Islet precursor cell (in vitro differentiated cells): ENCODE measurements at places on chromosomes 2 and 18.

DNA sequence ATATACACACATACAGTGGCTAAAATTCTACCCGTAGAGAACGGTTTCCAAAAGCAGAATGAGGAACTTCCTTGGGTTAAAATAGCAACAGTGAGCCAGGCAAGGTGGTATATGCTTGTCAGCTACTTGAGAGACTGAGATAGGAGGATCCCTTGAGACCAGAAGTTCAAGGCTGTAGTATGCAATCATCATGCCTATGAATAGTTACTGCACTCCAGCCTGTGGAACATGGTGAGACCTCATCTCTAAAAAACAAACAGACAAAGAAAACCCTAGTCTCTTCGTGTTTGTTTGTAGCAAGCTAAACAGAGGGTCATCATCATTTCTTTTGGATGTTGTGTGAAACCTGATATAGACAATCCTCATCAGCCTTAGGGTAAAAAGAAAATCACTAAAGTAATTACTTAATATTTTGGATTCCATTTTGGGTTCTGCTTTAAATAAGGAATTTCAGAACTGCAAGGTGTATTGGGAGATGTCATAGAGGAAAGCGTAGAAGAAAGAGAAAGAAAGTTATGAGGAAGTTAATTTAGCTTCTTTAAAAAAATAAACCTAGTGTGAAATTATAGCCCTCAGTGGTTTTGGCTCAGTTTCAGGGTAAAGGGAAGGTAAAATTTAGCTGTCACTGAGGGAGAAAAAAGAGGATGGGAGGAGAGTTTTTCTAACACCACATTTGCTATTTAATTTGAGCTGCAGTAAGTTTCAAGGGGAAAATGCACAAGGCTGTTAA lies 46.5 kb downstream of the PLEK start:
- DNase-seq = no peak

DNA sequence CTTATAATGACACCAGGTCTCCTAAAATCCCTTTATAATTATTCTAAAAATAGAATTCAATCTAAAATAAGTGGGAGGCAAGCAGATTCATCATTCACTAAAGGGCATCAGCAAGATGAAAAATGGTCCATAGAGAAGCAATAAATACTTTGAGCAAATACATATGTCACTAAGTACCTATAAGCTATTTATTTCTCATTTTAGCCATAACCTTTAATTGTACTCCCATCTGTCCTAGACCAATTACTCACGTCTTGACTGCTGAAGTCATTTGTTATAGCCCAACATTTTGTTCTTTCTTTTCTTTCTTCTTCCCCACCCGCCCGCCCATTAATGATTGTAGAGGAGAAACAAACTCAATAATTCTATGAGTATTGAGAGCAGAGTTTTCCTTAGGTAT lies 105.7 kb downstream of the MAP2 start:
- DNase-seq = no peak

DNA sequence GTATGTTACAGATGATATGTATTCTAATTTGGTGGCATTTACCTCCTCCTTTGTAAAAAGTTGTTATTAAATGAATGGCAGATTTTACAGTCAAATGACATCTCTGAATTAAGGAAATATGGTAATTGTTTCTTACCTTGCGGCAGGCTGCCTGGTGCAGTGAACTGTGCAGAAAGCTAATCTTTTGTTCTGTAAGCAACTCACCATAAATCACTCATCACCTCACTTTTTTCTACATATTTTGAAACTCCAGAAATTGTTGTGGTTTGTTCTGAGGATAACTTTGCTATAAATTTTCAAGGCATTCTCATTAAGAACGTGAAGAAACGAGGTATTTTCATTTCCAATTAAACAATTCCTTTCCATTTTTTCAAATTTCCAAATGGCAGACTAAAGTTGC lies 52.7 kb downstream of the ST6GAL2 start:
- no peak for DNase-seq

- no peak for DNase-seq
Observed at GRCh38 chr2:144086965-144087364, 433.0 kb downstream of the ZEB2 start.

- no peak for DNase-seq
Observed at GRCh38 chr18:10688766-10689165, 162.9 kb downstream of the NAPG start.

GRCh38 chr2:240455272-240455646 lies 19.8 kb downstream of the GPC1 start:
- DNase-seq = no peak

DNA sequence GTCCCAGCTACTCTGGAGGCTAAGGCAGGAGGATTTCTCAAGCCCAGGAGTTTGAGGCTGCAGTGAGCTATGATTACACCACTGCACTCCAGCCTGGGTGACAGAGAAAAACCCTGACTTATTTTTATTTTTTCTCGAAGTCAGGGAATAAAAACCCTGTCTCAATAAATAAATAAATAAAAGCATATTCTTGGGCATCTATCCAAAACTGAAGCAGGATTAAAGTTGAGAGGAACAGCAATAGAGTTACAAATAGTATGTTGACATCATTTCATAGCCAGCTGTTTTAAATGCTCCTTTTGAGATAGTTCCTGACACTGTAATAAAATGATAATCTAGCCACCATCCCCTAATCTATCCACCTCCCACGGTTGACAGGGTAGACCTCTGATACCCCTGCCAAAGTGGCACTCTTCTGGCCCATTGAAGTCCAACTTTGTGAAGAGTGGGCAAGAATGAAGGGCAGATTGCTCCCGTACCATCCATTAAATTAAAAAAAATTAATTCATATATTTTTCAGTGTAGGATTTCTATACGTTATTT lies 42.3 kb upstream of the LPIN2 start:
- peak; percentile 1 for DNase-seq

GRCh38 chr2:152580714-152581113 lies 136.5 kb downstream of the PRPF40A start:
- DNase-seq = no peak

DNA sequence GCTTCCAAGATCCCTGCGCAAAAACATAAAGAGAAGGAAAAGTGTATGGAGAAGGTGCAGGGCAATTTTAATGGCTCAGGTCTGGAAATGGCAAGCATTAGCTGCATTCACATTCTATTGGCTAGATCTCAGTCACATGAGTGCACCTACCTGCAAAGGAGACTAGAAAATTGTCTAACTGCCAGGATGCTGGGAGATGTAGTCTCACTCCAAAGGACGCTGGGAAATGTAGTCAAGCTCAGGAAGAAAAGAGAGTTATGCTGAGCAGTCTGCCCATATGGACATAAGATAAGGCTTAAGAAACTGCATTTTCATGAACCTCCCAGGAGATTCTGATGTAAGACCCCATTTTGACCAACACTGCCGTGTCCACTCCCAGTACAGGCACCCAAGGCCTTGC lies 9.5 kb upstream of the KLHL29 start:
- no peak for DNase-seq

DNA sequence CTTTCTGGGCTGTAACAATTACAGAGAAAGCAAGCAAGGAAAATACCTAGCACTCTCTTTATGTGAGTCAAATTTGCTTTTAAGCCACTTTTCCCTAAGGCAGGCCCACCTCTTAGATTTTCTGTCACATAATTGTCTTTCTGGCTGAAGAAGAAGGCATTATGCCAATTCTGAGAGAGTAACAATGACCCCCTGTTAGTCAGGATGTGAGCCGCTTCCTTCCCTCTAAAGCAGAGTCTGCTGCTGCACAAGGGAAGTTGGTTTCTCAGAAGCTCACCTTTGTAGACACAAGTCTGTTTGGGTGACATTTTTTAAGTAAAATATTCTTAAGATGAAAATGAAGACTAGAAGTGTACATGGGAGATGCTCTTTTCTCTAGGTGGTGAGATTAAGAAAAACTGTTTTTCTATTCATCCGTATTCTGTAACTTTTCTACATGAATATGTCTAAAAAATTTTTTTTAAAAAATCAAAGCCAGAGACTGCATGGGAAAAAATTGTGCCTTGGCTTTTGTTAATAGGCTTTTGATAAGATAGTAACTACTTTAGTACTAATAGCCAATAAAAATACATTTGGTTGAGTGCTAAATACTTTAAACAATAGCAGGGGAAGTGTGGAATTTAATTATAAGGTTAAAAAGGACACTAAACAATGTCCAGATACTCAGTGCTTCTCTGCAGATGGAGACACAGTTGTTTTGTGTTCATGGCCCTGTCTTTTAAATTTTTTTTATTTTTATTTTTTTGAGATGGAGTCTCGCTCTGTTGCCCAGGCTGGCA lies 33.4 kb upstream of the VPS54 start:
- DNase-seq = peak; percentile 69

- no peak for DNase-seq
Observed at GRCh38 chr18:60656553-60656952, 284.0 kb upstream of the MC4R start.

DNA sequence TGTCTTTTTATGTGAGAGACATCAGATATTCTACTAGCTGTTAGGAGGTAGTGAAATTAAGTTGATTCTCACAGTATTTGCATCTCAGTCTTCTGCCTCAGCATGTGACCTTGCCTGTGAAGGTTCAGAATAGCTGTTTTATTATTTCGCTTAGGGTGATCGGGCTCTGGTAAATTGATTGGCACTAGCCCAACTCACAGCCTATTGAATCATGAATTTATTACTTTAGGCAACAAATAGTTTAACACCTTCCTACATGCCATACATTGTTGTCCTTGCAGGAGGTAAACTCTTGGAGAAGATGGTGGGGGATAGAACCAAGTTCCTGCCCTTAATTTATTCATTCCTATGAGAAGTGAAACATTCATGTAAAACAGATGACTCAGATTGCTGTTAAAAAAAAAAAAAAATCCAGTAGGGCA lies 101.9 kb downstream of the GPD2 start:
- no peak for DNase-seq

DNA sequence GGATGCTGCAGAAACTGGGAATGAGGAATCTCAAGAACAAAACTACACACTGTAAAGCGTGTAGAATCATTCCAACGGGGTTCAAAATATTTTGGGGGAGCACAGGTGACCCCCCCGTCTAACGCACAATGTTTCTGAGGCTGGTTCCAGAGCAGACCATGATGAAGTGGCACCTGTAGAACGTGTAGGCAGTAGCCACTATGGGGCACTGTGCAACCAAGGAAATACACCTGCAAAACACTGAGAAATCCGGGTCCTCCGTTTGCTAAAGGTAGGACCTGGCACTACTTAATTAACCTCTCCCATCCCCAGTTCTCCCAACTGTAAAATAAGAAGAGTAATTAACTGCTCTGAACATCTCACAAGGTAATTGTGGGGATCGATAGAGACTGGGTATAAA lies 22.6 kb downstream of the ST6GAL2 start:
- DNase-seq = no peak

DNA sequence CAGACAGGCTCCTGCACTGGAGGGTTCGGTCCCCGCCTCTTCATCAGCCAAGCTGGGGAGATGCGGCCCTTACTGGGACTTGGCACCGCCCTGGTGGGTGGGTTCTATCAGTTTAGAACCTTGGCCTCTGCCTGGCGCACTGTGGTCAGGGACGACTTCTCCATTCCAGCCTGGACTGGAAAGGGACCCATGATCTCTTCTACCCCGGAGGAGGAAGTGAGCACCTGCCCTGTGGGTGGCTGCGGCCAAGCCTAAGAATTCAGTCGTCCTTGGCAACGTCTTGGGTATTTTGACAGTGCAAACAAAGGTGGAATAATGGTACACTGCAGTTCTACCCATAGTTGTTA lies 106.9 kb upstream of the CD302 start:
- DNase-seq = no peak

GRCh38 chr18:48952287-48953103 lies 1.7 kb upstream of the SMAD7 start:
- DNase-seq = peak; percentile 99

DNA sequence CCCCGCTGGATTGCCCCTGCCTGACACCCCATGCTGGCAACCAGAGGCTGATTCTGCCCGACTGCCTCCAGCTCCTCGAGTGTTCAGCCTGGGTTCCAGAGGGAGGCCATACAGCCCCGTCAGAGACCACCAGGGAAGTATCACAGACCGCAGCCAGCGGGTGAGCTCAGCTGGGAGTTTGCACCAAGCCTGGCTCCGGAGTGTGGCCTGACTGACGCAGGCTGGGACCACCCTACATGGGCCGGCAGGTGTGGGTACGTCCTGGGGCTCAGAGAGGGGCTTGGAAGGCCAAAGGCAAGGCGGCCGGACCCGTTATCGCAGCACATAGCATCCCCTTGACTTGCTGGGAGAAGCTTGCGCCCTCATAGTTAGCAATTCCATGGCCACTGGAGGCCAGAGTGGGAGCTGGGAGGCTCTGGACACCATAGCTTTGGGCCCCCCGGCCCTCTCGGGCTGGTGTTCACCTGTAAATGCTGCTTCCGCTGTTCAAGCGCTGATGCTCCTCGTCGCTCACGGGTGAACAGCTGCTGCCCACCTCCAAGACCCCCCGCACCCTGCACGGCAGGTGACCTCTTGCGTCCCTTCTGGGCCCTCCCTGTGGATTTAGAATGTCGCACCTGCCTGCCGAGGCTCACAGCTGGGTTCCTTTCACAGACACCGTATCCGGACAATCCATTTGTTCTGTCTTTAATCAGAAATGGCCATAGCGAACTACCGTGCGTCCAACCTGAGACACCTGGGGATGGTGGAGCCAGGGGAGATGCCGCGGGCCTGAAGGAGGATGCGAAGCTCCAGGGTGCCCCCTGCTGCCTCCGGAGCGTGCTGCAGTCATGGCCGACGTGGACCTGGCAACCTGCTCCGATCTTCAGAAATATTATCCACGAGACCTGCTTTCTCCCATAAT lies 31.2 kb upstream of the SLC66A3 start:
- peak; percentile 78 for DNase-seq

- DNase-seq = no peak
Observed at GRCh38 chr2:86396291-86396785, 44.8 kb upstream of the KDM3A start.

GRCh38 chr2:207283356-207283755 lies 117.6 kb upstream of the KLF7 start:
- no peak for DNase-seq

GRCh38 chr2:120759543-120760331 lies 24.1 kb downstream of the GLI2 start:
- DNase-seq = no peak

GRCh38 chr2:217654168-217654567 lies 348.6 kb downstream of the TNS1 start:
- no peak for DNase-seq

DNA sequence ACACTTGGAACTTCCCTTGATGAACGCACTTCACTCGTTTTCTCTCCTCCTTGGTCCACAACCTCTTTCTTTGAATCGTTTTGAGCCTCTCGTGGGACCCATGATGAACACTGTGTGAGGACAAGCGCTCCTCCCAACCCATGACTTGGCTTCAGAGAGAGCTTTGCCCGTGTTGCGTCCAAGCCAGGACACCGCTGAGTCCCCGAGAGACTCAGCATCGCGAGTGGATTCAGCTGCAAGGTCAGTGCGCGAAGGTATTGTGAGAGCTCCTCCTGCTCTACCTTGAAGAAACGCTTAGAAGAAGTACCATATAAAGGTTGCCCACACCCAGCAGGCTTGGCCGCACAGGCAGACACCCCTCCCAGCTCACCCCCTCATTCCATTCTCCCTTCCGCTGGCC lies 58.7 kb downstream of the ZNF516 start:
- no peak for DNase-seq
